ENCODE measurements at places on chromosomes 2 and 18. TPM values are rescaled to one million over a fixed set of nuclear protein-coding genes. Genes with fewer than 3 reads are reported as not detected.

ARHGAP28 gene
- 9.1 TPM for total RNA-seq

STK36 gene
- total RNA-seq, result 19.6 TPM

SPDYA gene
- total RNA-seq, result 2.0 TPM

IL36G gene
- total RNA-seq, result not detected

FAM136A gene
- total RNA-seq, result 25.9 TPM
